ENCODE measurements at places on chromosomes 1 and 21.

- no peak for DNase-seq
Observed at GRCh38 chr1:203099805-203100515, 14.1 kb upstream of the MYOG start.

DNA sequence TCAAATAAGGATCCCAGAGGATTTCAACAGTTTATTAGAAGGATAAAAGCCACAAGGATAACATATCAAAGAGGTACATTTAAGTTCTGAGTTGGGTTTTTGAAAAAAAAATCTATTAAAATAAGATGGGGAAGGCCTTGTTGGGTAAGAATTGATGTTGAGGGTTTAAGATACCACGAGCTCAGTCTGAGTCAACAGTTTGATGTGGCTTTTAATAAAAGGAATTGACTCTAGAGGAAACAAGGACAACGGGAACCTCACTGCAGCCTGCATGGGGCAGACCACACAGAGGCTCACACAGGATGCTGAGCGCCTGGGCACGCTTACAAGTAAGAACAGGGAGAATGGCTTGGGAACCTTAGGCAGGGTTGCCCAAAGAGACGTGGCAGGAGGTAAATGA lies 107.5 kb downstream of the TIAM1 start:
- no peak for DNase-seq

DNA sequence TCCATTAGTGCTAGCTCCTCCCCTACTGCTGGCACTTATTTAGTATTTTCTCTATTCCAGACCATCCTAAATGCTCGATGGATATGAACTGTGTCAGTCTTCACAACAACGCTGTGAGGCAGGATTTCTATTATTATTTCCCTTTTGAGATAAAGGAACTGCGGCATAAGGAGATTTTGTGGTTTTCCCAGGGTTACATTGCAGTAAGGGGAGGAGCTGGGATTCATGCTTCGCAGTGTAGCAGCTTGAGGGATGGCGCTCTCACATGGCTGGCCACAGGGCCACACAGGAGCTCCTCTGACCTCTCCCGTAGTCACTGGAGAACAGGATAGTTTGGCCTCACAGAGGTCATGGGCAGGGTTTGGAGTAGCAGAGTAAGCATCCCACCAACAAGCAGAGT lies 116.9 kb downstream of the BEND5 start:
- DNase-seq: no peak

DNA sequence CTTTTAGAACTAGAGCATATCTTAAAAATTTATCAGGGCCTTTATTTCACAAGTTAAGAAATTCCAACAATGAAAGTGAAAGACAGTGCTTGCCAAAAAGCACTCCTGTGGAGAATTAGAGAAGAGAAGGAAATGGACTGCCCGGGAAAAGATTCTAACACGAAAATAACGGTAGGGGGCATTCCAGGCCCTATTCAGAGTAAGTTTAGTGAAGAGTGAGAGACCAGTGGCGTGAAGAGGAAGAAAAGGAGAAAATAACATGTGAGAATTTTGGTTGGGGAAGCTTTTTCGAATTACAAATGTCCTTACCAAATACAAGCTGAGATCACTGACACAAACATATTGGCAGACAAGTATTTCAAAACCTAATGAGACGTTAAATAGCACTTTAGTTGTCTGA lies 38.4 kb upstream of the RBM34 start:
- no peak for DNase-seq

- peak; percentile 58 for DNase-seq
Observed at GRCh38 chr1:94734963-94735901, 84.9 kb upstream of the SLC44A3 start.

DNA sequence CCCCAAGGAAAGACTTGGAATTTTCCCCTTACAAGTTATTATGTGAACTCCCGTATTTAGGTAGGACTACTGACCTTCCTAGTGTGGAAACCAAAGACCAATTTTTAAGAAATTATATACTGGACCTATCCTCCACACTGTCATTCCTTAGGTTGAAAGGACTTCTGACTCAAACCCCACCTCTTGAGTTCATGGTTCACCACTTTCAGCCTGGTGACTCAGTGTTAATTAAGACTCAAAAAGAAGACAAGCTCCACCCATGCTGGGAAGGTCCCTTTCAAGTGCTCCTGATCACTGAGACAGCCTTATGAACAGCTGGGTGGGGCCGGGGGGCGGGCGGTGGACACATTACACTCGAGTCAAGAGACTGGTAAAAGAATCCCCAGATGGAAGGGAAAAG lies 113.2 kb downstream of the LRRC53 start:
- DNase-seq: no peak

GRCh38 chr1:11335417-11336056 lies 62.5 kb downstream of the UBIAD1 start:
- DNase-seq: no peak

GRCh38 chr1:217188280-217189237 lies 442.3 kb downstream of the GPATCH2 start:
- DNase-seq: no peak

DNA sequence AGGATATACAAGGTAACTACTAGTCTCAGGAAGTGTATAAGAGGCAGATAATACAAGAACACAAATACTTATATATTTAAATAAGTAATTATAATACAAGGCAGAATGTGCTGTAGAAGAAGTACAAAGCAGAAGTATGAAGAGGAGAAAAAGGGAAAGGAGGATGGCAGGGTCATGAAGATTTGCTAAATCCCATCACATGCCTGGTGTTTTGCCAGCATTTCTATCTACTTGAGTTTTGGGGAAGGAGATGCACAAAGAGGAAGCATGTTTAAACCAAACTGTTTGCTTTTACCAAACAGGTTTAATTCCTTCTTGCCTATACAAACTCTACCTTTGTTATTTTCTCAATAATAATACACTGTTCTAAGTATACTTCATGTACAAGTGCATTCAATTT lies 60.9 kb upstream of the PODN start:
- DNase-seq: no peak

DNA sequence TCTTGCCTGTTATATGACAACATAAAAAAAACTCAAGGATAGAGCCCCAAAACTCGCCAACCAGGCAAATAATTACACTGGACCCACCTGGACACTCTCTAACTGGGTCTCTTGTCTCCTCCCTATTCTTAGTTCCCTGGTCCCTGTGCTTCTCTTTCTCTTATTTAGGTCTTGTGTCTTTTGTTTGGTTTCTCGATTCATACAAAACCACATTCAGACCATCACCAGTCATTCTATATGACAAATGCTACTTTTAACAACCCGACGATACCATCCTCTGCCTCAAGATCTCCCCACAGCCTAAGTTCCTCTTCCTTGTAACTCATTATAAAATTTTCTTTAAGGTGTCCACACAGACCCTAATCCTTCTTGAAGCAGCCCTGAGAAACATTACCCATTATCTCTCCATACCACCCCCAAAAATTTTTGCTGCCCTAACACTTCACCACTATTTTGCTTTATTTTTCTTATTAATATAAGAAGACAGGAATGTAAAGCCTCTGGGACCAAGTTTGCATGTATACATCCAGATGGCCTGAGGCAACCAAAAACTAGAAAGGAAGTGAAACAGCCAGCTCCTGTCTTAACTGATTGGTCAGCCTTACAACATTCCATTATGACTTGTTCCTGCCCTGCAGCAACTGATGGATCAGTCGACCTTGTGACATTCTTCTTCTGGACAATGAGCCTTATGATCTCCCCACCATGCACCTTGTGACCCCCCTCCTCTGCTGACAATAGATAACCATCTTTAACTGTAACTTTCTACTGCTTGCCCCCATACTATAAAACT lies 638.2 kb downstream of the AMY1C start:
- no peak for DNase-seq

DNA sequence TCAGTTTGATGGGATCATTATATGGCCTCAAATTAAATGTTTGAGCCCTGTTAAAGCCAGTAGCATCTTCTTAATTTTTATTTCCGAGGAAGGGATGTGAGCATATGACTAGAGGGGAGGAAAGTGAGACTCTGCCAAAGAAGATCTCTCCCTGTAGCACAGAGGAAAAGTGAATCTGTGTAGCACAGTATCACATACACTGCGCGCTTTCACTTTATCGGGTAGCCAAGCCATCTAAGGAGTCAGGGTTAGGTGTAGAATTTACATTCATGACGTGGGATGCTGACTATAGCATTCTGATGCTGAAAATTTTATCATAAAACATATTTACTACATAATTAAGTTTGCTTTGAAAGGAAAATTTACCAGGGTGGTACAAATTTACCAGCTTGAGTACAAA lies 24.0 kb downstream of the LRRC8D start:
- no peak for DNase-seq

DNA sequence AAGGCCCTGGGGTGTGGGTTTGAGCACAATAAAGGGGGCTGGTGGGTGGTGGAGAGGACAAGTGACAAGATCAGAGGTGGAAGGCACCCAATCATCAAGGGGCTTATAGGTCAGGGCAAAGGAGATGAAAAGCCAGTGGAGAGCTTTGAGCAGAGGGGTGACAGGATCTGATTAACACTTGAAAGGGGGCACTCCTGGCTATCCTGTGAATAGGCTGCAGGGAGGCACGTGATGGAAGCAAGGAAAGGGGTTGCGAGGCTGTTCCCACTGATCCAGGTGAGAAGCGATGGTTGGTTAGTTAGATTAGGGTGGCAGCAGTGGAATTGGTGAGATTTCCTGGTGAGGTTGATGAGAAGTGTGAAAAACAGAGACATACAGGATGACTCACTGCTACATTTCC lies 80.6 kb downstream of the WLS start:
- no peak for DNase-seq

- DNase-seq: no peak
Observed at GRCh38 chr1:183301239-183301638, 115.2 kb downstream of the LAMC2 start.

GRCh38 chr21:34351786-34352241 lies 12.0 kb upstream of the KCNE2 start:
- DNase-seq: peak; percentile 57

DNA sequence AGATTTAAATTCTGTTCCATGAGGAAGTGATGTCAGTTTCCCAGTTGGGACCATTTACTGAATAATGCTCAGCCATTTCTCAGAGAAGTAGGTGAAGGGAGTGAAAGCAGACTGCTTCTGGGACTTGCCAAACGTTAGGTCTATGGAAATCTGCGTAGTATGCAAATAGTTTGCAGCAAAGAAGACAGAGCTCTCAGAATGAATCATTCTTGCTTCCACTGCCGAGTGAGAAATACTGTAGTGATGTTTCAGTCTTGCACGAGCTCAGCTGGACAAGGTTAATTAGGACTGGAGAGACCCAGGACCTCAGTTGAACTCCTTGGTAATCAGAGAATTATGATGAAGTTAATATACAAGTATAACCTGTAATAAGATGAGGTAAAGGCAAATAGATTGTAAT lies 317.7 kb upstream of the DAB1 start:
- no peak for DNase-seq

DNA sequence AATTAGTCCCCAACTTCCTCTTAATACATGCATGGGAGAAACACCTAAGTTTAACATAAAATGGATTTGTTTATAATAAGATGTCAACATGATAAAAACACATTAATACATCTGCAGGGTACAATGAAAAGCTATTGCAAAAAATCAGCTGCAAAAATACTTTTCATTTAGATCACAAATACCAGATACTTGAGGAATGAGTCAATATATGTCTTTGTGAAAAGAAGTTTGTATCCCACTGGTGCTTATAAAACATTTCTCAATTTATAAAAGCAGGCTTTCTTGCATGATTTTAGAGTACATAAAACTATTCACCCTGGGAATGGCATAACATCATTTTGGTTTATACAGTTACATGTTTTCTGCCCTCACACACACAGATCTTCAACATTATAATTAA lies 18.6 kb upstream of the PRKAA2 start:
- DNase-seq: no peak

DNA sequence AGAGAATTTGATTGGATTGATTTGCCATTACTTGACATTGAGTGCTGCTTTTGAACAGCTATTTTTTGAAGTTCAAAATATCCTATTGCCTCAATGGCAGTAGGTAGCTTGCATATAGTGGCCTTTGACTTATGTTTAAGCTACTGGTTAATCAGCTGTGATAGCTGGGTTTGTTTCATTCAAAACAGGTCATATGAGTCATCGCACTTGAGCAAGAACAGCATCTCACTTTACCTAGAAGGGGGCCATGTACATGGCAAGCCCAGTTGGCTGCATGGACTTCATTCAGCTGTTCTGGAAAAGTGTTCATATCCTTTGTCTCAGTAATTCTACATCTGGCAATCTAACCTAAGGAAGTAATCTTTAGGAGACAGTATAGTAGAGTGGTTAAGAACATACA lies 29.0 kb upstream of the ARID1A start:
- no peak for DNase-seq

- no peak for DNase-seq
Observed at GRCh38 chr1:89005286-89006151, 13.1 kb upstream of the KYAT3 start.

- no peak for DNase-seq
Observed at GRCh38 chr1:22037520-22037919, 15.0 kb upstream of the CDC42 start.

DNA sequence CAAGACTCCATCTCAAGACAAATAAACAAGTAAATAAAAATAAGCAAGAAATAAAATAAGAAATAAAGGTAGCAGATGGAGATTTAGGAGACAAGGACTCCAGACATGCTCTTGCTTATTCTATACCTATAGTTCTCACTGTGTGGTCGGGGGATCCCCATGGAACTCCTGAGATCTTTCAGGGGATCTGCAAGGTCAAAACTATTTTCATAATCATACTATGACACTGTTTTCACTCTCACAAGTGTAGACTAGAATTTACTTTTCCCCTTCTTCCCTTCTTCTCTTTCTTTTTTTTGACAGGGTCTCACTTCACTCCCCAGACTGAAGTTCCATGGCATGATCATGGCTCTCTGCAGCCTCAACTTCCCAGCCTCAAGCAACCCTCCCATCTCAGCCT lies 29.8 kb upstream of the NLRP3 start:
- DNase-seq: no peak

DNA sequence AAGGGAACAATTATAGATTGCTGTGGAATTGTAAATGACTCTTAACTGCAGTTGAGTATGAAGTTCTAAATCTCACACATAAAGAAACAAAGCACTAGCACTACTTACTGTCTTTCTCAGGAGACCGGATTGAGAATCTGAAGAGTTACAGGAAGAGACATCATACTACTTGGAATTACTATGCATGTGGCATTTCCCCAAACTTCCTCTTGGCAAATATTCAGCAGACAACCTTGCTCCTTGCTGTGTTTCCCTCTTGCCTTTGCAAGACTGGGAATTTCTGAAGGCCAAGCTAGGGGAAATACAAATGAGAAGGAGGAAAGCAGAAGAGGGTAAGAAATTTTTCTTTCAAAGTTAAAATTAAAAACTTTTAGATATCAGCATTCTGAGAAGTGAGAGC lies 173.6 kb upstream of the KCTD3 start:
- DNase-seq: no peak

- DNase-seq: no peak
Observed at GRCh38 chr1:115685029-115685705, 43.4 kb downstream of the VANGL1 start.

- peak; percentile 22 for DNase-seq
Observed at GRCh38 chr1:63330331-63330916, 8.1 kb downstream of the FOXD3 start.

GRCh38 chr1:200437556-200438203 lies 27.8 kb upstream of the ZNF281 start:
- DNase-seq: no peak

GRCh38 chr1:224245188-224245587 lies 62.1 kb downstream of the DEGS1 start:
- DNase-seq: peak; percentile 45
